ENCODE measurements at places on chromosomes 13 and 19.

- peak; percentile 94 for DNase-seq
- peak within 1 kb of the TSS; percentile 37 for H3K4me3 ChIP-seq
Observed at GRCh38 chr19:35154525-35155406, at the start of gene FXYD5. TSS of gene FXYD5 (plus strand) at chr19:35154735. CDS start at chr19:35155551, 816 bp downstream.

DNA sequence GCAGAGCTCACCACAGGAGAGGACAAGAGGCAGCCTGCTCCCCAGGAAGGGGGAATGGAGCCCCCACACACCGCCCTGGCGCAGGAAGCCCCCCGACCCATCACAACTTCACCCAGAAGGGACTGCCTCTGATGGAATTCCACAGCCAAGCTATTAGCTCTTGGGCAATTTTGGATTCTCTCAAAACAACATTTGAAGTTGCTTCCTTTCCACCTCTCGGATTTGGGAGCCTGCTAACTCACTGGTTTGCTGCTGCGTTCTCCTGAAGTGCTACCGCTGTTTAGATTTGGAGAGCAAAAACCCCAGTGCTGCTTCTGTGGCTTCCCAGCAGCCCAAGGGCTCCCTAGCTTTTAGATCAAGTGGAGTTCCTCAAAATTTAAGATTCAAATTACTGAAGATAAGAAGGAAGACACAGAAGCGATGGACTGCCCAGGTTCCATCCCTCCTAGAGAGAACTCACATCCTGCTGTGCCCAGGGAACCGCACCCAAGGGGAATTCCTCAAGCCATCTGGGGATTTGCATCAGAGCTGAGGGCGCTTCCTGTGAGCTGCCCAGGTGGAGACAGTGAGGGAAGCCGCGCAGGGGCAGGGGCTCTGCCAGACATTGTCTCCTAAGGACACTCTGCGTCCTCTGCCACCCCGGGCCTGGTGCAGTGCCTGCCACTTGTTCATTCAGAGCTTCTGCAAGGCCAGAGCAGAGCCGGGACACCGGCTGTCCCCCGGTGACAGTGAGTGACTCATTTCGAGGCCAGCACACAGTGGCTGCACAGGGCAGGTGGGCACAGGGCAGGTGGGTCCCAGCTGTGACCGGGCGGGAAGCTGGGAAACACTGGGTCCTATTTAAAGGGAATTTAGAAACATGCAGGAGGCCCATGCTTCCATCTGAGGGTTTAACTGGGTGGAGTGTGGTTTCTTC is 45.5 kb downstream of the COL4A1 start:
- no peak overlapping the region for H3K27ac ChIP-seq
- peak; percentile 51 for DNase-seq
- H3K4me3 ChIP-seq, result no peak overlapping the region
- no peaks in the 10 kb centered on the region for H3K36me3 ChIP-seq
- no peaks in the 10 kb centered on the region for H3K27me3 ChIP-seq

- no peak overlapping the region for H3K27ac ChIP-seq
- no peaks in the 10 kb centered on the region for H3K4me1 ChIP-seq
Observed at GRCh38 chr13:72074663-72075062, 207.7 kb upstream of the DACH1 start.

DNA sequence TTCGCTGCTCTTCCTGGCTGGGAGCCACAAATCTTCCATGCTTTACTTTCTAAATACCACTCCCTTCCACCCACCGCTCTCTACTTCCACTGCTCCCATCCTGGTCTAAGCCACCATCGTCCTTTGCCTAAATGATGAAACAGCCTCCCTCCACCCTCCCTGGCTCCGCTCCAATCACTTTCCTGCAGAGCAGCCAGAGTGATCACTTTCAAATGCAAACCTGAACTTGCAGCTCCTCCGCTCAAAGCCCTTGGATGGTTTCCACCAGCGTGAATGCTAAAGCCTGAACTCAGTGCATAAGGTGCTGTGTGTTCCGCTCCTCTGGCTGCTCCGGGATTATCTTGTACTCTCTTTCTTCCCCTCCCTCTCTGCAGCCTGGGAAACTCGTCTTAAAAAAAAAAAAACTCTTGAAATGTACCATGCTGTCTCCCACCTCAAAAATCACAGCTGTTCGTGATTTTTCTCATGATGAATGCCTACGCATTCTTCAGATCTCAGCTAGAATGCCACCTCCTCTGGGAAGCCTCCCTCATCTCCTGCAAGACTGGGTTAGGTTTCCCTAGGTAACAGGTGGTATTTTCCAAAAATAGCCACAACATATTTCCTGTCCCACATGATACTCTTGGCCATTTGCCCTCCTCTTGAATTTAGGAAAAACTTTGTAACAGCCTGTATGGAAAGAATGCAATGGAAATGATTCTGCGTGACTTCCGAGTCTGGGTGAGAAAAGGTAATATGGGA is 3.7 kb upstream of the SIN3B start:
- no peaks in the 10 kb centered on the region for H3K36me3 ChIP-seq
- no peaks in the 10 kb centered on the region for H3K27me3 ChIP-seq
- H3K4me3 ChIP-seq, result no peak overlapping the region
- peak overlapping the region; percentile 9 for H3K27ac ChIP-seq
- peak; percentile 77 for DNase-seq
- peaks cover 2% of the 10 kb centered on the region for H3K4me1 ChIP-seq

- DNase-seq, result no peak
- H3K4me1 ChIP-seq, result peaks cover 8% of the 10 kb centered on the region
- no peak overlapping the region for H3K4me3 ChIP-seq
- H3K27me3 ChIP-seq, result no peaks in the 10 kb centered on the region
Observed at GRCh38 chr13:106795847-106796246, 227.9 kb upstream of the ARGLU1 start.

DNA sequence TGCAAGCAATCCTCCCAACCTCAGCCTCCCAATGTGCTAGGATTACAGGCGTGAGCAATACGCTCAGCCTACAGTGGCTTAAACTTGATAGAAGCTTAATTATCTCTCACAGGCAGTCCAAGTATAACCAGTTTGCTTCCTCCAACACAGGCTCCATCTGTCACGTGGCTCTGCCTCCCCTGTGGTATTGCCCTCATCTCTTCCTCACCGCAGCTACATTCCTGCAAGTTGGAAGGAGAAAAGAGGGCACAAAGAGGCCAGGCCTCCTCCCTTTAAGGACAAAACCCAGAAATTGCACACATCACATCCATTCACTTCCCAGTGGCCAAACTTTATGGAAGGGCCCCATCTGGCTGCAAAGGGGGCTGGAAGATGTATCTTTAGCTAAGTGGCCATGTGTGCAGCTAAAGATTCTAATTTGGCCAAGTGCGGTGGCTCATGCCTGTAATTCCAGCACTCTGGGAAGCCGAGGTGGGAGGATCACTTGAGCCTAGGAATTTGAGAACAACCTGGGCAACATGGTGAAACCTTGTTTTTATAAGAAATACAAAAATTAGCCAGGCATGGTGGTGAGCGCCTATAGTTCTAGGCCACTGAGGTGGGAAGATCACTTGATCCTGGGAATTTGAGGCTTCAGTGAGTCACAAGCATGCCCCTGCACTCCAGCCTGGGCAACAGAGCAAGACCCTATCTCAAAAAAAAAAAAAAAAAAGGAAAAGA is 3.1 kb upstream of the SDHAF1 start:
- no peaks in the 10 kb centered on the region for H3K36me3 ChIP-seq
- peaks cover 2% of the 10 kb centered on the region for H3K4me1 ChIP-seq
- no peak overlapping the region for H3K27ac ChIP-seq
- H3K27me3 ChIP-seq, result no peaks in the 10 kb centered on the region
- no peak for DNase-seq

DNA sequence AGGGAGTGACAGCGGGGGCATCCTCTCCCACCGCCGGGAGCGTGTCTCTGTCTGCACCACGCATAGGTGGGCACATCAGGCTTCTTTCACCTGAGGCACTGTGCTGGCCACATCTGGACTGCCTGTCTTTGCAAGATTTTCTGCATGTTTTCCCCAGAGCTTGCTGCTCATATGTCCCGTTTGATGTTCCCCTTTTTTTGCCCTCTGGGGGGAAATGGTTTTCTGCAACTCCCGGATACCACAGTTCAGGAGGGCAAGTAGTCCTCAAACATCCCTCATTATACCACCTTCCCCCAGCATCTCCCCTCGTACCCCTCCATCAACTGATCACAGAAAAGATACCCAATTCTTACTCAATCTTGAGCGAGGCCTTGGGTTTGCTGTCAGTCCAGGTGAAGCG is 168.0 kb downstream of the PAN3 start:
- no peaks in the 10 kb centered on the region for H3K36me3 ChIP-seq
- H3K4me1 ChIP-seq, result peaks cover 6% of the 10 kb centered on the region
- no peak overlapping the region for H3K4me3 ChIP-seq
- no peak overlapping the region for H3K27ac ChIP-seq
- no peaks in the 10 kb centered on the region for H3K27me3 ChIP-seq

DNA sequence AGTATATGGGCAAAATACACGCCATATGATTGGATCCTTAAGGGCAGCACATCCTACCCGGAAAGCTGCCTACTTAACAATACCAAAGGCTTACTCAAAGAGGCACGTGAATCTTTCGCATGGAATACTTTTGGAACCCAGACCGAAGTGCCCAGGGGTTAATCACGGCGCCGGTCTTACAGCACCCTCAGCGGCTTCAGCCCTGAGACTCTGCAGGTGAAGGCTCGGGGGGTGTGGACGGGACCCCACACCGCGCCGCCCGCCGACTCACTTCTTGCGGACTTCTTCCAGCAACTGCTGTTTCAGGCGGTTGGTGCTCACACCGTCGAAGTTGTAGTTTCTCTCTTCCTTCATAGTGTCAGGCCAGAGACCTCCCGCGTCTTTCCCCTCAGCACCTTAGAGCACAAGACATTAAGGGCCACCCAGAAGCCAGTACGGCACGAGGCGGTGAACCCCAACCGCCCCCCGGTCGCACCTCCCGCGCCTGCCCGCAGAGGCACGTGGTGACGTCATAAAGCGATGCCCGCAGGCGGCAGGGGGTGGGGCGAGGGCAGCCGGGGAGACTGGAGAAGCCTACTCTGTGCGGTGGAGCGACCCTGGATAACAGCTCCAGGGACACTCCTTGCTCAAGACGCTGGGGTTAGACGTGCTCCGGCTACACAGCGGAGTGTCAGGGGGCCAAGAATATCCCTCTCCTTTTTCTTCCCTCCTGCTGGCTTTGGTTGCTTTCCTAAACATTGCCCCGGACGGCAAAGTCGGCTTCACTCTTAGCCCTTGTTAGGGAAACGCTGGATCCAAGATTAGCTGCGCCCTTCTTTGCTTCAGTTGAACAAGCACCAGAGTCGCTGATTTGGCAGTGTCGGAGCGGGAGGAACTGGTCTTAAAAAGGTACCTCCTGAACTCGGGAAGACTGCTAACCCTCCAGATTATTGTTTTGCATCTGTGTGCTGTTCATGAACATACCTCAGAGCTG is at the start of gene CCDC169:
TSS of gene CCDC169 (minus strand) at position 449 of the 973 bp plus-strand sequence. CDS start at position 354, 95 bp downstream.
- H3K36me3 ChIP-seq, result no peaks in the 10 kb centered on the region
- H3K27me3 ChIP-seq, result no peaks in the 10 kb centered on the region
- DNase-seq, result peak; percentile 89
- H3K27ac ChIP-seq, result peak within 1 kb of the TSS; percentile 85
- H3K4me1 ChIP-seq, result no peaks in the 10 kb centered on the region

DNA sequence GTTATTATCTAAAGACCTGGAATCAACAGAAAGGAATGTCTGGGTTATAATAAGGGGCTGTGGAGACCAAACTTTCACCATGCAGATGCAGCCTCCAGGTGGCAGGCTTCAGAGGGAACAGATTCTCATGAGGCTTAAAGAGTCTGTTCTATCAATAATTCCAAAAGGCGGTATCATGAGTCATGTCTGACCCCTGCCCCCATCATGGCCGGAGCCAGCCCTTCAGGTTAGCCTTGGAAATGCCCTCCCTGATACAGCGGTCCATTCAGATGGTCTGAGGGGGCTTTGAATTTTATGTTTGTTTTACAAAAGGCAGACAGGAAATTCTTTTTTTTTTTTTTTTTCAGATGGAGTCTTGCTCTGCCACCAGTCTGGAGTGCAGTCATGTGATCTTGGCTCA is 21.7 kb upstream of the LAMP1 start:
- H3K27ac ChIP-seq, result no peak overlapping the region
- no peaks in the 10 kb centered on the region for H3K36me3 ChIP-seq
- H3K4me3 ChIP-seq, result no peak overlapping the region

DNA sequence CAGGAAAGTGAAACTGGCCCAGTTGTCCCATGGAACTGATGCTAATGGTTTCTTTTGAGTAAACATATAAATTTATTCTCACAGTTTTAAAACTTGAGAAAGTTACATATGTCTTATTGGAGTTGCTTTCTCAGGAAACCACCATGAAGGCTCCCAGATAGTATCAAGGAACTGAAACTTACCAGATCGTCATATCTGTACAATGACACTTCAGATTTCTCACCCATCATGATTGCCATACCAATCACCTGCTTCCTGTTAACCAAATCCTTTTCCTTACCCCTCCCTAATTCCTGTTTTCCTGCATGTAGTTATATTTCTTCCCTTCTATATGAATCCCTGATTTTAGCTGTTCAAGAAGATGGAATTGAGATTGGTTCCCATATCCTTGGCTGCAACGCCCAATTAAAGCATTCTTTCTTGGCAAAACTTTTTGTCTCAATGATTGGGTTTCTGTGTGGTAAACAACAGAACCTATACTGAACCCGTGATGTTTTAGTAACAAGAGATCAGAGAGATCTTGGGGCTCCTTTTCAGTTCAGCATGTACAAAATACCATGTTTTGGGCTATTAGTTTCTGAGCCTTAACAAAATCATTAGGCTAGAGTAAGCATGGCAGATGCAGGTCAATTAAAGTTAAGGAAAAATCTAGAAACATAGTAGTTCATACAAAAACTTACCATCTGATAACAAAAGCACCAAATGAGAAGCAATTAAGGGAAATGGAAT is 781.3 kb upstream of the MIR17HG start:
- H3K27me3 ChIP-seq, result no peaks in the 10 kb centered on the region
- DNase-seq, result no peak
- H3K27ac ChIP-seq, result no peak overlapping the region
- no peaks in the 10 kb centered on the region for H3K4me1 ChIP-seq
- H3K4me3 ChIP-seq, result no peak overlapping the region
- H3K36me3 ChIP-seq, result no peaks in the 10 kb centered on the region

- H3K36me3 ChIP-seq, result peaks cover 4% of the 10 kb centered on the region
- no peaks in the 10 kb centered on the region for H3K4me1 ChIP-seq
- H3K27me3 ChIP-seq, result no peaks in the 10 kb centered on the region
- DNase-seq, result no peak
Observed at GRCh38 chr19:32359581-32359980, 14.2 kb downstream of the ZNF507 start.

GRCh38 chr13:58994077-58994476 is 1169.7 kb downstream of the DIAPH3 start:
- H3K4me3 ChIP-seq, result no peak overlapping the region
- no peaks in the 10 kb centered on the region for H3K27me3 ChIP-seq
- no peaks in the 10 kb centered on the region for H3K4me1 ChIP-seq

GRCh38 chr13:25135896-25136295 is 36.2 kb downstream of the AMER2 start:
- H3K36me3 ChIP-seq, result no peaks in the 10 kb centered on the region
- H3K27ac ChIP-seq, result no peak overlapping the region
- no peak for DNase-seq
- H3K4me3 ChIP-seq, result no peak overlapping the region

Measured in mesendoderm (in vitro differentiated cells).